ENCODE measurements at places on chromosomes 2 and 18. TPM values are rescaled to one million over a fixed set of nuclear protein-coding genes. Genes with fewer than 3 reads are reported as not detected.

DNA sequence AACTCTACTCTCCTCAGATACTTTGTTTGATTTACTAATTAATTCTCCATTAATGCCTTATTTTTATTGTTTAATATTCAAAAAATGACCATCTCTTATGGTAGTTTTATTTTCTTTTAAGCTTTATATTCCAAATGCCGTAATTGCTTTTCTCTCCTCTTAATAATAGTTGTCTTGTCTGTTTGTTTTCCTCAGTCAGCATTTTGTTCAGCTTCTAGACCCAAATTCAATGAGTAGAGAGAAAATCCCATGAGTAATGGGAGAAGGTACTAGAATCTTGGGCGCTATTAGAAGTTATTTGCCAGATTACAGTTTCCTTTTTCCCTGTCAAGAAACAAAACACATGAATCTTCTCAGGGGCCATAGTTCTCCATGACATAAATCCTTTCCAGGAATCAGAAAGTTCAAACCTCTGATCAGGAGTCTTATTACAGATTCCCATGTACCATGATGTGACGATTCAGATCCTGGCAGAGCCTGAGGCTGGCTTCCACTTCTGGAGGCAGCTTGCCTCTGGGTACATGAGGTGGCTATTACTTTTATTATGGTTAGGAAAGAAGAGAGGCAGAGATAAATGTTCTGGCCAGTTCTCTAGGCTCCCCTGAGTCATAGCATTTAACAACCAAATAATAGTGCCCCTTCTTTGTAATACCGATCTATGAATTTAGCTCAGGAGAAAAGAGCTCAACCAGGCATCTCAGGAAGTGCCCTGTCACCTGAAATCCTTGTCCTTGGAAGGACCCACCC, 485.1 kb upstream of the SETBP1 start:
- no peak for DNase-seq

- DNase-seq, result no peak
These were observed 179.5 kb downstream of the CELF4 start for GRCh38 chr18:37385846-37386778.

Gene TNFAIP6
- 7.6 TPM for total RNA-seq

Gene SERPINB4
- not detected for total RNA-seq

GRCh38 chr2:197010200-197011020, 83.9 kb upstream of the PGAP1 start:
- no peak for DNase-seq

- peak; percentile 87 for DNase-seq
These were observed 71.2 kb downstream of the CTAGE1 start for GRCh38 chr18:22346401-22346952.

- no peak for DNase-seq
These were observed 69.9 kb downstream of the WDR7 start for GRCh38 chr18:56721031-56721430.

- no peak for DNase-seq
These were observed 147.2 kb downstream of the ETAA1 start for GRCh38 chr2:67544286-67544685.

Gene GALNT3
- total RNA-seq, result 0.35 TPM
